ENCODE measurements at places on chromosomes 2 and 18.

GRCh38 chr2:173652767-173653431 lies 298.2 kb downstream of the CDCA7 start:
- peak; percentile 97 for DNase-seq

DNA sequence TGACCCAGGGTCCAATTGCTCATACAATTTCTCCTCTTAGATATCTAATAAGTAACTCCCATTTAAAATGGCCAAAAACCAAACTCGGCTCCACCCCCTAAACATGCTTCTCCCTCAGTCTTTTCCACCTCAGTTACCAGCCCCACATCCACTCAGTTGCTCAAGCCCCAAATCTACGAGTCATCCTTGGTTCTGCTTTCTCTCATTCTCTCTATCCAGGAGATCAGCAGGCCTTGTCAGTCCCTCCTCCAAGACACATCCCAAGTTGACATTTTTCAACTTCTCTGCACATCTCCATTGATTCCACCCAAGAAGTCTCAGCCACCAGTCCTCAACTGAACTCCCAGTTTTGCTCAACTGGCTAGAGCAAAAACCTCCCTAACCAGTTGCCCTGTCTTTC lies 40.5 kb upstream of the RTN4 start:
- peak; percentile 66 for DNase-seq

DNA sequence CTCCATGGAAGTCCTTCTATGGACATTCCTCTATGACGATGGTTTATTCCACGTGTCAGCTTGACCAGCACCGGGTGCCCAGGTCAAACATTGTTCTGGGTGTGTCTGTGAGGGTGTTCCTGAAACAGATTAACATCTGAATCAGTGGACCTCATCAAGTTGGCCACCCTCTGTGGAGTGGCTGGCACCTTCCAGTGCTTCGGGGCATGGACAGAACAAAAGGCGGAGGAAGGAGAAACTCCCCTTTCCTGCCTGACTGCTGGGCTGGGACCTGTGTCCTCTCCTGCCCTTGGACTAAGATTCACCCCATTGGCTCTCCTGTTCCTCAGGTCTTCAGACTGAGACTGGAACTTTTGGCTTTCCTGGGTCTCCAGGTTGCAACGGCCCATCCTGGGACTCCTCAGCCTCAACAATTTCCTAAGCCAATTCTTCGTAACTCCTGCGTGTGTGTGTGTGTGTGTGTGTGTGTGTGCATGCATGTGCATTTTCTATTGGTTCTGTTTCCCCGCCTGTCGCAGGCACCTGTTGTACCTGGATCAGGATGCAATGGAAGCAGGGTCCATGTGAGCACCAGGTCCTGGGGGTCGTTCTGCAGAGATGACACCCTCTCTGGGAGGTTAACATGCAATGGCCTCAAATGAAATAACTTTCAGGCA lies 357.2 kb upstream of the SALL3 start:
- no peak for DNase-seq

GRCh38 chr2:34069604-34070003 lies 470.5 kb upstream of the FAM98A start:
- no peak for DNase-seq

- peak; percentile 83 for DNase-seq
These were observed 93.0 kb upstream of the SMAD2 start for GRCh38 chr18:48023334-48024008.

DNA sequence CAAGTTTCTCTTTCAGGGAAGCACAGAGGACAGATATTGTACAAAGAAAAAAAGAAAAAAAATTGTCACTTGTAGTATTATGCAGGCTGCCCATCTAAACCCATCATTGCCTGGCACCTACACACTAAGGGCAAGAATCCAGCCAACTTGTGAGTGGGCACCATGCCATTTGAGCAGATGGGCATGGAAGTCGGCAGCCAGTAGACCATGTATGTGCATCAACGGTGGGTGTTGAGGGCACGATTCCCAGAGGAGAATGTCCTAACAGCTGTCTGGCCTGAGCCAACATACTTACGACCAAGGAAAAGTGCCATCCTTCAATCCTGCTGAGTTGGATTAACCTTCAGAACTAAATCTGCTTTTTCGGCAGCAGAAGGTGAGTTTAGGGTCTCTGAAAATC lies 63.9 kb downstream of the ARHGAP15 start:
- DNase-seq = no peak

DNA sequence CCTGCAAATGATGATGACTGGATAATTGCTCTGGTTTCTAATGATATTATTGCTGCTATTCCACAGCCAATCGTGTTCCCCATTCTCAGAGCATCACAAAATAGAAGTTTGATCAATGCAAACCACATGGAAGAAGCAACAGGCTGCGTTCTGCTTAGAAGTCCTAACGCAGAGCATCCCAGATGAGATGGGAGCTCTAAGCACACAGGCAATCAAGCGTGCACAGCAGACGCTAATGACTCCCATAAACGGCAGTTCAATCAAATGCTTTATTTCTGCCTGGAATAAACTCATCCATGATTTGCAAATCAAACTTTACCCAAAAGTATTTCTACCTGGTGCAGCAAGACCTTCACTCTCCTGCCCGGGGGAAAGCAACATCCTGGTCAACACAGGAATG lies 304.2 kb downstream of the FBXO15 start:
- no peak for DNase-seq

- DNase-seq = peak; percentile 71
These were observed 370.3 kb downstream of the SETBP1 start for GRCh38 chr18:45050712-45051601.

DNA sequence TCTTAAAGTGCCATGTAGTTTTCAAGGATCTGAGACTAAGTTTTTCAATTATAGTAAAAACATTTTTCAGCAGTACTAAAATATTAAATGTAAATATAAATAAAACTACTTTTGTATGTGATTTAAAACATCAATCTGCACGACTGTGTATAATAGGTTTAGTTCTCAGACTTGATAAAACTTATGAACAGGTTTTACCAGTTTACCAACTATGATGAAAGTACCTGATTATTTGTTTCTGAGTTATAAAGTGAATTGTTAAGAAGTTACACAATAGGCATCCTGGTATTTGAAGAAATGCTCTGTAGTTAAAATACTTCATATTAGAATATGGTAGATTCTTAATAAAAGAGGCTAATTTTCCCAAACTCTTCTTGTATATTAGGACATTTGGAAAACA lies 14.8 kb downstream of the RELCH start:
- no peak for DNase-seq

DNA sequence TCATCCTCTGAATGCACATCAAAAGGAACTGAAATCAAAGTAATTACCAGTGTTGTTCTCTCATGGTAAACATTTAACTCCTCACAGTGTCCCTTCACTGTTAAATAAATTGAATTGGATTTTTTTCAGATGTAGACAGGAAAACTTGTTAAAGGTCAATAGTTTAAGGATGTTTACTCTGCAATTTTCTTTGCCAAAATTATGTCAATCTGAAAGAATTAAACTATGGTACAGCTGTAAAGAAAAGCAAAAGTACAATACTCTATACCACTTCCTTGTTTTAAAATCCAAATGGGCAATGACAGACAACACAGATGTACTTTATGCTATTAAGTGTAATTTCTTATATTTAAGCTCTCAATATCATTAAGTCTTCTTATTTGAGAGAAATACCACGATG lies 153.2 kb downstream of the WDPCP start:
- no peak for DNase-seq

GRCh38 chr2:61193670-61194561 lies 31.9 kb downstream of the C2orf74 start:
- DNase-seq = no peak

- peak; percentile 84 for DNase-seq
These were observed 59.0 kb upstream of the LDLRAD4 start for GRCh38 chr18:13159579-13159978.

DNA sequence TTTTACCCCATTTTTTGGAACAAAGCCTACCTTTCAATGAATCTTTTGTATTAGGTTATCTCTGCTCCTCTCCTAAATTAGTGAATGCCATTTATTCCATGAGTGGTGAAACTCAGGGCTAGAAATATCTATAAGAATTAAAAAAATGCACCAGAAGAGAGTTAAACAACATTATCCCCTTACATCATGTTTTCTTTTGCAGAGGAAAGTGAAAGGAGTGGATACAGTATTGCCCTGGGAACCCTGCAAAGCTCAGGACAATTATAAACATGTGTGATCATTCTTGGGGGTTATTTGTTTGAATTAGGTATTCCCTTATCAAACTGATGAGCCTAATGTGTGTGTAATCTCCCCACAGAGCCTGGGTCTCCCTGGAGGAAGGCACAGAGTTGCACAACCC lies 559.2 kb downstream of the RNF144A start:
- DNase-seq = no peak

DNA sequence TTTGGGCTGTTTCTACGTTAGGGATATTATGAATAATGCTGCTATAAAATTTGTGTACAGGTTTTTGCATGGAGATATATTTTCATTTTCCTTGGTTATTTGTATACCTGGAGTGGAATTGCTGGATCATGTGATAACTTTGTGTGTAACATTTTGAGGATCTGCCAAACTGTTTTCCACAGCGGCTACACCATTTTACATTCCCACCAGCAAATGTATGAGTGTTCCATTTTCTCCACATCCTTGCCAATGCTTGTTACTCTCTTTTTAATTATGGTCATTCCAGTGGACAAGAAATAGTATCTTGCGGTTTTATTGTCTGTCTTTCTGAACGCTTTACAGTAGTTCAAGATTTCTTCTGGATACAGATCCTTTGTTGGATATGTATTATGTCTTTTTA lies 13.6 kb downstream of the GORASP2 start:
- DNase-seq = no peak

DNA sequence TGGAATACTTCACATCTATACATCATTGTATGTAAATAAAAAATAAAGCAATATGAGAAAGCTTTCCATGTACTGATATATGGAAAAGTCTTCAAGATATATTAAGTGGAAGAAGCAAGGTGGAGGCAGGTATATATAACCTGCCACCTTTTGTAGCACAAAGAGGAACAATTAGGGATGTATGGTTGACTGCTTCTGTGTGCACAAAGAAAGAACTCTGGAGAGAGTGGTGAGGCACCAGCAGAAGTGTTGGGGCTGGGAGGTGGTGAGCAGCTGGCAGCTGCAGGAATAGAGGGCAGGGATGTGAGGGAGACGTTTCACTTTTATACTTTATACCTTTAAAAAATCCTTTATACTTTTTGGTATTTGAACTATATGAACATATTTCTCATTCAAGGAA lies 26.1 kb downstream of the KIF5C start:
- DNase-seq = no peak

DNA sequence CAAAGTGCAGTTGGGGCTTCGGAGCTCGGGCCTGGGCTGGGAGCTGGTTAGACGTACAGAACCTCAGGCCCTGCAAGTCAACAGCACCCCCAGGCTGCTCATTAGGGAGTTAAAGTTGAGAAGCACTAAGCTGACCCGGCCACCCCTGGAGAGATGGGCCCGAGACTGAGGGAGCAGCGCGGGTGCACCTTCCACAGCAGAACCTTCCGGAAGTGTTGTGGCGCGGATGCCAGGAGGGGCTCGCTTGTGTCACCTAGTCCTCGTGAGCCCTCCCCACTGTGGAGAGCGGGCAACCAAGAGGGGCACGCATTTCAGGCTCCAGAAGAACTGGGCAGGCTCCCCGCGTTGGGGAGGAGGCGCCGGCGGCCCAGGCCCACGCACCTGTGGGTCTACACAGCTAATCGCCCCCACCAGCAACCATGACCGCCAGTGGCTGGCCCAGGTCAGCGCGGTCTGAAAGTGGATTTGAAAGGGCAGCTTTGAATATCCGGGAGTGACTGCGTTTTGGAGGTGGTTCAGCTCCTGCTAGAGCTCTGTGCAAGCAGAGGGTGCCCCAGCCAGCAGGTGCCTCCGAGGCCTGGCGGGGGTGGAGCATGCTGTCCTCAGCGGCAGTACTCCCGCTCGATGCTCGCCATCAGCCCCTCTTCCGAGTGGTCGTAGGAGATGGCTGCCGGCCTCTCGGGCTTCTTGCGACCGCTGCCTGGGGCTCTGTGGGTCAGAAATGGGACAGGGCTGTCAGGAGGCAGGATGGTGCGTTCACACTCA lies 15.1 kb downstream of the KLF11 start:
- DNase-seq = no peak

- DNase-seq = peak; percentile 78
These were observed 161.1 kb downstream of the ARL4C start for GRCh38 chr2:234335661-234336228.

DNA sequence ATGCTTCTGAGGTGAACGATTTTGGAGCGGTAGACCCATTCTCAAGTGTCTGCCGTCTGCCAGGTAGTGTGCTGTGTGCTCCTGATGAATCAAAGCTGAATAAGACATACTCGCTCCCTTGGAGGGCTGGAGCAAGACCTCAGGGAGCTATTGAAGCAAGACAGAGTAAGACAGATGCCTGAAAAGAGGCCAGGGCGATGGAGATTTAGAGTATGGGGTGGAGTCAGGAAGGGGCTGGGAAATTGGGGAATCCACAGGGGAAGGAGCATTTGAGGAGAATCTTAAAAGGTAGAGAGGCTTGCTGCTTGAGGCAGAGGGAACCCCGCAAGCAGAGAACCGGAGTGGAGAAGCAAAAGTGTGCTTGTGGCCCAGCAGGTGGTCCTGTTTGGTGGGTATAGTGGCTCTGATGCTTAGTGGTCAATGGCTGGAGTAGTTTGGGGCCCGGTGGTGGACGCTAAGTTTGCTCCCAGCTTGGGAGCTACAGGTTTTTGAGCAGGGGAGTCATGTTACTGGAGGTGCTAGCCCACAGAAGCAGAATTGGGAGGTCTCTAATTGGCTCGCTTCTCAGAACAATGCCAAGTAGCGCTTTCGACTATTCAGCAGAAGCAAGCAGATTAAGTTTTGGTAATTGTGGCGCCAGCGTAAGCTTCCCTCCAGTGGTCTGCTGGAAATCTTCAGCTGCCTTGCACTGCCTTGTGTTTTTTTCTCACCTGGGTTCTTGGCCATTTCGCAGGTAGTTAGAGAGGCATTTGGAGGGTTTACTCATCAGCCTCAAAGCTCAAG lies 2.0 kb downstream of the CNNM4 start:
- no peak for DNase-seq

DNA sequence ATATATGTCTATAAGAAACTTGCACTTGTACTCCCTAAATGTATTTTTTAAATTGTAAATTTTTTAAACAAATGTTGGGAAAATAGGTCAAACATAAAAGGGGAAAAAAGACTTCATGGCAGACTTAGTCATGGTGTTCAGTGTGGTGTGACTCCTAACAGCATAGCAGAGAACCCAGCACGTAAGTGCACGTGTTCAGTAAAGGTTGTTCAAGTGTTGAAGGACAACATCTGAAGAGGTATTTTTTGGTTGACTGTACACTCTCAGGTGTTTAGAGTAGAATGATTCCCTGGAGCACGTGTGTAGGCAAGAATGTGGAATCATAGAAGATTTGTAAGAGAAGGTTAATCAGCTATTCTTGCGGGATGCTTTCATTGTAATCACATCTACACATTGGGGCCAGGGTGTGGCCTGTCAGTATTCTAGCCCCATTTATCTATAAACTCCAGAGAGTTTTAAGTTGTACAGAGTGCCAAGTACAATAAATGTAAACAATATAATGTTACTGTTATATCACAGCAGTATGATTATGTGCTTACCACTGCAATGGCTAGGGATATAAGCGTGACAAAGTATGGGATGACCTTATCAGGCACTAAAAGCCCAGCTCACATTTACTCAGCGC lies 106.8 kb downstream of the CRIM1 start:
- DNase-seq = no peak
